ENCODE measurements at places on chromosomes 2 and 18.

- DNase-seq, result no peak
These were observed 251.7 kb downstream of the NDUFA10 start for GRCh38 chr2:239773228-239774141.

- DNase-seq, result no peak
These were observed 78.8 kb upstream of the FZD5 start for GRCh38 chr2:207848545-207848928.

GRCh38 chr2:157891643-157892041 is 15.5 kb upstream of the ACVR1 start:
- no peak for DNase-seq

DNA sequence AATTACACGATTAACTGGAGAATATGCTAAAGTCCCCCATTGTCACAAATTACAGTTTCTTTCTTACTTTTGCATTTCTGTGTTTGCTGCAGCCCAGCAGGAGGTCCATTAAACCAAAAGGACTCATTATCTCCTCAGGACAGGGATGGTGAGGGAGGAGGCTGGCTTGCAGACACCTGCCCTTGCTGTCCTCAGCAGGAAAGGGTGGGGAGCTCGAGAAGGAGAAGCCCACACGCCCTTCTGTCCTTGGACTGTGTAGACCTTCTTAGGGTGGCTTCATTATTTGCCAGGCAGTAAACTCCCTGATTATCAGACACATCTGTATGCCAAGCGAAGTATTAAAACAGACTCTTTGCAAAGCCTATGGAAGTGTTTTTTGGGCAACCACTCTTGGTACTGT is 196.0 kb downstream of the LDLRAD4 start:
- DNase-seq, result no peak

DNA sequence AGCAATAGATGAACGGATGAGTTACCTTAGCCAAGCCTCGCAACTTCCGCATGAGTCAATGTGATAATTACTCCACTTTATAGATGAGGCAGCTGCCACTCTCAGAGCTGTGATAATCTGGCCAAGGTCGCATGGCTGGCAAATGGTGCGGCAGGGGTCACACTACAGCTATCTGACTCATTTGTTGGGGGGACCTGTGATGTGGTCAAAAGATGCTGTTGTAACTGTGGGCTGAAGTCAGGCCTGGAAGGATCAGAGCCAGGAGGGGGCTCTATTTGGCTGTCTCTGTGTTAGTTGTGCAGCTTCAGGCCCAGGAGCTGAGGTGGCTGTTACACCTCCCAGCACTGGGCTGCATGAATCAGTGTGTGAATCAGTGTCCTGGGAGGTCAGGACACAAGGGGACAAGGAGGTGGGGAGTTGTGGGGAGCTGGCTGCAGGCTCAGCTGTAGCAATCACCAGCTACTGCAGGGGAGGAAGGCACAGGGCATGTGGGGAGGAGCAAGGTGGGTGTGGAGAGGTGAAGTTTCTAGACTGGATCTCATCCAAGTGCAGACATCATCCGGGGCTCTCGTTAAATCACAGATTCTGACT is 33.1 kb downstream of the NGEF start:
- no peak for DNase-seq

- no peak for DNase-seq
These were observed 274.6 kb upstream of the CCDC68 start for GRCh38 chr18:55233857-55234256.

- no peak for DNase-seq
These were observed 15.7 kb upstream of the TRIB2 start for GRCh38 chr2:12700989-12701388.

DNA sequence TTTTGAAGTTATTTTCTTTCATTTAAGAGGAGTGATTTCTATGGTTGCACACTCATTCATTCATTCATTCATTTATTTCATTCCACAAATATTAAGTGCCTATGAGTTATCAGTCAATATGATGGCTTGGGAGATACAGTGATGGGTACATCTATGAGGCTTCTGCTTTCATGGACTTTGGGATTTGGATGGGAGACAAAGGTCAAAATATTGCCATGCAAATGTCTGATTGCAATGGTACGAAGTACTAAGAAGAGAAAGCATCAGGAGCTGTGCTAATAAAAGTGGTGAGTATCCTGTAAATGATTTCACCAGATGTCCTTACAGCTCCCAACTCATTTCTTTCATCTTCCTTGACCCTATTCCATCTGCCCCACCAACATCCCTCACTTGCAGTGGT is 174.4 kb upstream of the MEX3C start:
- DNase-seq, result no peak

DNA sequence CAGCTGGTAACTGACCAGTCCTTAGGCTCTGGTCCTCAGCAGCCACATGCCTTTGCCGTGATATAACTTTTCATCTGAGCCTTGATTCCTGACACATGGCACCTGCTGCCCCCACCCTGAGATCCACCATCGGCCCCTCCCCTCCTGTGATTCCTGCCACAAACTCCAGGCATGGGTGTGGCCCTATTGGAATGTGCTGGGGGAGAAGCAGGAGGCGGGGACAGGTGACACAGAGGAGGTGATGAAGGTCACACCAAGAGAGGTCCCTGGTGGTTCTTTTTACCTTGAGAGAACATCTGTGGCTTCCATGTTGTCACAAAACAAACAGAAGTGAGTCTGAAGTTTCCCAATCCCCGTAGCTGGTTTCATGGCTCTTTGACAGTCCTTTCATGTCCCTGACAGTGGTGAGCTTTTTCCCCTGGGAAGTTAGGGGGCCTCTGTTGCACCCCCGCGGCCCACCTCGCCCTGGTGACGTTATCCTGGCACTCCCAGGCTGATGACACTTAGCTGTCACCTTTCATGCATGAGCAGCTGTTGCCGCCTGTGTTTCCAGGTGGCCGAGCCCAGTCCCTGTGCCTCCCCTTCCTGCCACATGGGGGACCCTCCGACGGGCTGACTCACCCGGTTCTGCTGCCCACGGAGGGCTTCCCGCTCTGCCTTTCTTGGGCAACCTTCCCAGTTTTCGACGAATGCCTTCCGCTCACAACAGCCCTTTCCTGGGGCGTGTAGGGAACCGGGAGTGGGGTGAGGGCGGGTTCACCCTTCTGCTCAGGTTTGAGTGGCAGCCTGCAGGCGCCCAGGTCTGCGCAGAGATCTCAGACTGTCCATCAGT is 66.3 kb upstream of the GLI2 start:
- DNase-seq, result no peak

GRCh38 chr2:207662203-207662602 is 37.0 kb upstream of the METTL21A start:
- DNase-seq, result no peak

DNA sequence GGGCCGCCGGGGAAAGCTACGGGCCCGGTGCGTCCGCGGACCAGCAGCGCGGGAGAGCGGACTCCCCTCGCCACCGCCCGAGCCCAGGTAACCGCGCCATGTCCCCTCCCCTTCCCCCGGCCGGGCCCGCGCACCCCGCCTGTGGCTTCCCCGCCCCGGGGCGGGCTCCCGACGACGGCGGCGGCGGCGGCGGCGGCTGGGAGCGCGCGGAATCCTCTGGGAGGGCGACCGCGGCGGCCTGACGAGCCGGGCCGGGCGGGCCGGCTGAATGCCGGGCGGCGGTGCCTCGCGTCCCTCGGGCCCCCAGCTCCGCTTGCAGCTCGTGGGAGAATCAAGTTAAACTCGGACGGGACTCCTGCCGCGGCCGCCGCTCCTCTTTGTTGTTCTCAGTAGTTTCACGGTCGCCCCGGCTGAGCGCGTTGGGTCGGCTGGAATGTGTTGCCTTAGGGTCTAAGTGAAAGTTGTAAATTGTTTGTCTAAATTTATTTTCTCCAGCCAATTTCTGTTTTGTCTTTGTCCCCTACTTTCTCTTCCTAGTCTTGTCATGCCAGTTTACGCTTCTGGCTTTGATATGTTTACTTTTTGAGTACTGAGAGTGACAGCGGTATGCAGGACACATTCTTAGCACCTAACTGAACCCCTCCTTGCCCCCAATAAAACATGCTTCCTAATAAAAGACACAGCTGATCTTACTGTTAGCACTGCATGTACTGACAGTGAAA is 685 bp downstream of the SMAD4 start:
- DNase-seq, result peak; percentile 80

DNA sequence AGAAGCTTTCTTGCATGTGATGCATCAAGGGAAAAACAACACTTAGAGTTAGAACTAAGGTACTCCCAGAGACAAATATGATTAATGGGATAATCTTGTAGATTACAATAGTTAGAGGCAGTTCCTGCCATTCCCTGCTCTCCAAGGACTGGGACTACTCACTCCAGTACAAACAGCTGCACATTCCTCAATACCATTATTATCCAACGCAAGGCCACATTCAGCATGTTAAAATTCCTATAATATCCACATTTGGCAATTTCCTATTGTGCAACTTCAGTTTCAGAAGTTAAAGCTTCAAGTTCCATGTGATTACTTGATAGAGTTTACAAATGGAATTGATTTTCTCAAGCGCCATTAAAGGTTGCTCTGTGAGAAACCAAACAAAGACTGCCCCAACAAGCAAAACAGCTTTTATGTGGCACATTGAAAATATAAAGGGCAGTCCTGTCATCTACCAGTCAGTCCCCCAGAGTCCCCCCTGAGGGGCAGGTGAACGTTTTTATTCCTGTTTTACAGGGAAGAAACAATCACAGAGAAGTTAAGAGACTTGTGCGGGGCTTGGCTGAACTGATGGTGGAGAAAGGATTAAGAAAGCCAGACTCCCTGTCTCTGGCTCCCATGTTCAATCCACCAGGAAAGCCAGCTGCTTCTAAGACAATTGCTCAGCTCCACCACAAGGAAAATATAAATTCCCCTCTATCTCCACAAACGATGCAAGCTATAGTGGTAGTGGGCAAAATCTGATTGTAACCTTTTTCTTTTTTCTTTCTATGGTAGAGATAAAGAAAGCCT is 72.6 kb downstream of the TXNL1 start:
- no peak for DNase-seq

GRCh38 chr2:181465676-181466375 is 8.6 kb downstream of the ITGA4 start:
- no peak for DNase-seq

DNA sequence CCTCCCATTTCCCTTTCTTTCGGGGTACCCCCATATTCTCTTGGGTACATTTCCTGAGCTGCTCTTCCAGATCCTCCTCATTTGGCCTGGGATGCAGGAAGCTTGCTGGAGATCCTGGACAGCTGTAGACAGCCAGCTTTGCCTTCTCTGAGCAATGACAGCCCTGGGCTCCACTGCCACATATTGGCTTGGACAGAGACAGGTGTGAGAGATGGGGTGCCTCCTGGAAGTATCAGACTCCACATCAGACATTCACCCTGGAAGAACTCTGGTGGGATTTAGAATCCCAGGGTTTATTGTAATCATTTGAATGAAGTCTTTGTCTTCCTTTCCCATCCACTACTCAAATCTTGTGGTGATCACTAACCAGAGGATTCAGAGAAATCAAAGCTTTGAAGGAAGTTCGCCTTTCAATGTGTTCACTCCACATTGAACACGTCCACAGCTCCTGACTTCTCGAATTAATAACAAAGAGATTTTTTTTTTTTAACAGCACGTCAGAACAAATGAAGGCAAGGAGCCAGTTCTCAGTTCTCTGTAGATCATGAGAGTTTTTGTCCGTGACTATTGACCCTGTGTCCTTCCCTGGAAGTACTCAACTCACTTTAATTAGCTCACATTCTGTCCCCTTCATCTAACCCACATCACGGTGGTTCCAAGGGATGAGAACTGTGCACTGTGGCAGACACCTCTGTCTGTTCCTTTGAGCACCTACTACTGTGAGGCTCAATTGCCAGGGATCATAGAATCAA is 377.6 kb upstream of the TRIB2 start:
- DNase-seq, result no peak

DNA sequence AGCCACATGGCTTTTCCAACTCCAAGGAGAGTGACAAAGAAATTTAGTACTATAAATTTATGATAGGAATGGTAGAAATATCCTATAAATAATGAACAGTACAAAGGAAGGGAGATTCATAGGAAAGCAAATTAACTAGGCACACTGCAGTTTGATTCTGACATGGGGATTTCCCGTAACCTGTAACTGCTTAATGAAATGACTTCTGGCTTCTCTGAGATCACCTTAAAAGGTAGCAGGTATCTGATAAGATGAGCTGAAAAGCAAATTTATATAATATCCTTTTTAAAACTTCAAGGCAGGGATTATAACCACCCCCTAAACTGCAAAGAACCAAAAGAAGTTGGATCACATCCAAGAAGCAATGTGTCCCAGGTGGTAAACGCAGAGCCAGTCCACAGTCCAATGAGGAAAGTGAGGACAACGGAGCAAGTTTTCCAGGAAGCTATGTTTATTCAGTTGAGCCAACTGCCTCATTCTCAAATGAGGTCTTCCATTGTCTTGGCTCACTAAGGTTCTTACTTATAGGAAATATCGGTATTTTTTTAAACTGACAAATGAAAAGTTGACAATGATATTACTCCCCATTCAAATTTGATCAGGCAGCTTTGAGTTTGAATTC is 43.0 kb downstream of the WIPF1 start:
- DNase-seq, result no peak

GRCh38 chr2:85887566-85888019 is 1.2 kb downstream of the ST3GAL5 start:
- DNase-seq, result peak; percentile 71

DNA sequence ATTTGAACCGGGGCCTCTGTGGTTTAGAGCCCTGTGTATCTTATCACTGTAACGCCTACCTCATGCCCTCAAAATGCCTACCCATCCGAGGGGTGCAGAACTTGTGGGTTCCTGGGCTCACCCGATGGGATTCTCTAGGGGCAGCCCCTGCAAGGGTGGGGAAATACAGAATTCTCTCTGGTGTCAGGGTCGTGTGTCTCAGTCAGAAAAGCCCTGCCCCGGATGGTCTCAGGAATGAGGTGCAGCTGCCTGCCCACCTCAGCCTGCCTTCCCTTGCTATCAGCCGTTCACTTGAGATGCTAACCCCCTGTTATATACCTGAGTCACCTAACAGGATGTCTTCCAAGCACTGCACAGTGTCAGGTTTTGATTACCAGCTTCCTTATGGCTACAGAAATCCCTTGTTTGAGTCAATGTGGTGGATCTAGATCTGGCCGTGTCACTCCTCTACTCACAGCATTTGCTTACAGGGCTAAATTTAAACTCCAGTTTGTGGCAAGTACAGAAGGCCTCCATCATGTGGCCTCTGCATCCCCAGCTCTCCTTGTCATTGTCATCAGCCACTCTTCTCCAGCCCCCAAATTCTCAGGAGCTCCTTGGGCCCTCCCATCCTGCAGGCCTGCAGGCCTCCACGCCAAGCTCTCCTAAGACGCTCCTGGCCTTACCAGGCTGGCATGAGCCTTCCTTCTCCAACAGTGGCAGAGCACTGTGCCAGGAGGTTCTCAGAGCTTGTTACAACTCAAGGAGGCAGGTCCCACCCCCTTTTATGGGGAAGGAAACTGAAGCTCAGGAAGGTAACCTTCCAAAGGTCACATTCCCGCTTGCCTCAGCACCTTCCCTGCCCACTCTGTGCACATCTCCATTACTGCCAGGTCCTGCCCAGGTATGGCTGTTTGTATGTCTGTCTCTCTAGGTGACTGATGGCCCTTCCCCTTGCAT is 14.3 kb upstream of the MAP3K2 start:
- DNase-seq, result no peak

DNA sequence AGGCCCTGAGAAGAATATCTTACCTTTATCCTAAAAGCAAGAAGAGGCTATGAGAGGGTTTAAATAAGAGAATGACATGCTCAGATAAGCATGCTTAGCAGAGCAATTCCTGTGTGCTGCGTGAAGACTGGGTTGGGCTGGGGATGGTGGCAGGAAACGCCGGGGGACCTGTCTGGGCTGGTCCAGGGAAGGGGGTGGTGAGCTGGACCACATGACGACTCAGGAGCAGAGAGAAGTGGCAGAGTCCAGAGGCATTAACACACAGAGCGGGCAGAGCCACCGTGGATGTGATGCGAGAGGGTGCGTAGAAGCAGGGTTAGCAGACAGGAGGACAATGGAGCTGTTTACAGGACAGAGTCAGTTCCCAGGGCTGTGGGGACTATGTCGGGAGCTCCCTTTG is 84.5 kb downstream of the ZBTB7C start:
- DNase-seq, result no peak

- DNase-seq, result no peak
These were observed 30.5 kb upstream of the TMEM131 start for GRCh38 chr2:98026292-98026691.
